ENCODE measurements at places on chromosomes 11 and 22. TPM values are rescaled to one million over a fixed set of nuclear protein-coding genes. Genes with fewer than 3 reads are reported as not detected.

DNA sequence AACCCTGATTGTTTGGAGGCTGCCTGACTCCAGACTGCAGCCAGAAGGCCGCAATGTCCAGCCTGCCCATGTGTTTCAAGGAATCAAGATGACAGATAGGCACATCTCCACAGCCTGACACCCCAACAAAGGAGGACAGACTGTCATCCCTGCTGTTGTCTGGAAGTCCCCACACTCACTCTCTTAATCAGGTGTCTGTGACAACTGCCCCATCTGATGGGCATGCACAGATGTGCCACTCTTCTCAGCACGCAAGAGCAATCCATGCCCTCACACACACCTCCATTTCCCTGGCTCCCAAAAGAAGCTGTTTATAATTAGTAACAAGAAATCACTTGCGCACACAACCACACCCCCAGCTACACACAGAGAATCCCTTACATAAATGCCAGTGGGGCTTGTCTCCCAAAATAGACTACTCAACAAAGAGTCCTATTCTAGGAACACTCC is 117.6 kb downstream of the C11orf58 start:
- no peak for DNase-seq

BBOX1 gene
- 3.4 TPM for total RNA-seq

FGF4 gene
- 0.40 TPM for total RNA-seq

OVOL1 gene
- total RNA-seq = not detected

DNA sequence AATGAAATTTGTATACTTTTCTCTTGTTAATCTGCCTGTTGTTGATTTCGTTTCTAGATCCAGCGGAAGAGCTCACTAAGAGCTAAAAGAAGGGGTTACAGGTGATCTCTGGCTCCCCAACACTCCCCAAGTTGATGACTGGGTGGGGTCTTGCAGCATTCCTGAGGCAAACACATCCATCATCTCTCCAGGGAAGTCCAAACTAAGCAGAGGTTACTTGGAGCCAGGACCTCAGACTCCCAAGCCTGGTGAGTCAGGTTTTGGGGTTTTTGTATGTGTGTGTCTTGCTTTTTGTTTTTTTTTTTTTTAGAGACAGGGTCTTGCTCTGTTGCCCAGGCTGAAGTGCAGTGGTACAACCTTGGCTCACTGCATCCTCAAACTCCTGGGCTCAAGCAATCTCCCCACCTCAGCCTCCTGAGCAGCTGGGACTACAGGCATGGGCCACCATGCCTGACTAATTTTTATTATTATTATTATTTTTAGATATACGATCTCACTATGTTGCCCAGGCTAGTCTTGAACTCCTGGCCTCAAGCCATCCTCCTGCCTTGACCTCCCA is 11.5 kb upstream of the RPS3 start:
- no peak for DNase-seq

ALDH3B1 gene
- 4.7 TPM for total RNA-seq

DNA sequence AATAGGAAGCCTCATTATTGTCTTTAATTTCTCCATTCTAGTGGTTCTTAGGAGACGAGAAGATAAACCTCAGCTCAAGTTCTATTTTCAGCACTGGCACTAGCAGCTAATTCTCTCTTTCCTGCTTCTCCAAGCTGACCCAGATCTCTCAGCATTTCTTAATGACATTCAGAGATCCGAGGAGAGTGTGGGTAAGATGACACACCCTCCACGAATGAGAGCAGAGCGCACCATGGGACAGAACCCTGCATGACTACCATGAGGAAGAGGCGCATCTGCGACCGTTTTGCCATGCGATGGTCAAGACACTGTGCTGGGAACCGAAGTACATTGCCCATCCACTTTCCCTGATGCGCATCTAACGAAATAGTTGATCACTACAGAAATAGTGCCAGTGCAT is 241.8 kb downstream of the LARGE1 start:
- DNase-seq = no peak

FDX1 gene
- 6.3 TPM for total RNA-seq

GRCh38 chr11:115656669-115657068 is 152.5 kb upstream of the CADM1 start:
- DNase-seq = no peak

Data from osteocyte (in vitro differentiated cells).